RKO (cell line): ENCODE measurements at places on chromosomes 7 and 10.

DNA sequence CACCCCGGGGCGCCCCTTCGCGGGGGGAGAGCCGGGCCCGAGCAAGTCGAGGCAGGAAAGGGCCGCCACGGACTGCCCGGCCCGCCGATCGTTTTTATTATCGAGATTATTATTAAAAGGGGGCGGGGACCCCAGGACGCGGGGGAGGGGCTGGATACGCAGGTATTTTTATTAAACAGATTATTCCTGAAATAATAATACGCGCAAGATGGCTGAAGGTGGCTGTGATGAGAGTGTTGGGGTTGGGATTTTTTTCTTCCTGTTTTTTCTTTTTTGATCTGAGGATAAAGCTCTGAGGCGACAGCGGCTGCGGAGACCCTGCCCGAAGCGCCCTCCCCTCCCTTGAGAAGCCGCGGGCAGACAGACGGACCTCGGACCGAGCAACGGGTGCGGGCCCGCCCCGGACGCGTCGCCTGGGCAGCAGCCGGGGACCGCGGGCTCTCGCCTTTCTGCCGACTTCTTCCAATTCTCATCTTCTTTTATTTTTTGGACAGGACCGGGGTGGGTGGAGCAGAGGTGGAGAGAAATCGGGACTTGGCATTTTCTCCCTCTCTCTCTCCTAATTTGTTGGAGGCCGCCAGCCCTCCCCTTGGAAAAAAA, 1.4 kb upstream of the TRIM8 start:
- DNase-seq, result peak; percentile 46

- no peak for DNase-seq
These were observed 239.8 kb downstream of the SUGCT start for GRCh38 chr7:40374575-40374974.

DNA sequence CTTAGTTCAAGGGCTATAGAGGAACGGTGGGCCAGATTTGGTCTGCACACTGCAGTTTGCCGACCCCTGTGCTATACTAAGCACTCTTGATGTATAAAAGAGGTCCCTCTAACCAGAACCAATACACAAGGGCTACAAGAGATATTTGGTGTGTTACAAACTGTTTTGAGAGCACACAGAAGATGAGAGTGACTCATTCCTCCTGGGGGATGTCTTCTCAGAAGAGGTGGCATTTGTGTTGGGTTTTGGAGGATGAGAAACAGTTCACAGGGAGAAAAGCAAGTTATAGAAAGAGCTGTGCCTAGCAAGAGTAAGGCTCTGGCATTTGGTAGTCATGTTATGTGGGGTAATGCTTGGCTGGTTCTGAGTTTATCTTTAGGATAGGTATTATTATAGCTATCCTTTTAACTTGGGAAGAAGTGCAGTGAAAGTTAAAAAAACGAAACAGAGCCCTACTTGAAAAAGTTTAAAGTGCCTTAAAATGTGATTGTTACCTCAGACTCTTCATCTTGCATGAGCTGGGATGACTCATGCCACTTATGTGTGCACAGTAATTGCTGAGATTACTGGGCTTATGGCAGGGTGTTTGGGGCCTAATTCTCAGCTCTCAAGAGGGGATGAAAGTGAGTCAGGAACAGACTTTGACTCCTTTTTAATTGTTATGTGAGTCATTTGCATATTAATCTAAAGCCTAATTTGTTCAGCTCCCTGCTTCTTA, 160.4 kb downstream of the KIF20B start:
- peak; percentile 69 for DNase-seq

DNA sequence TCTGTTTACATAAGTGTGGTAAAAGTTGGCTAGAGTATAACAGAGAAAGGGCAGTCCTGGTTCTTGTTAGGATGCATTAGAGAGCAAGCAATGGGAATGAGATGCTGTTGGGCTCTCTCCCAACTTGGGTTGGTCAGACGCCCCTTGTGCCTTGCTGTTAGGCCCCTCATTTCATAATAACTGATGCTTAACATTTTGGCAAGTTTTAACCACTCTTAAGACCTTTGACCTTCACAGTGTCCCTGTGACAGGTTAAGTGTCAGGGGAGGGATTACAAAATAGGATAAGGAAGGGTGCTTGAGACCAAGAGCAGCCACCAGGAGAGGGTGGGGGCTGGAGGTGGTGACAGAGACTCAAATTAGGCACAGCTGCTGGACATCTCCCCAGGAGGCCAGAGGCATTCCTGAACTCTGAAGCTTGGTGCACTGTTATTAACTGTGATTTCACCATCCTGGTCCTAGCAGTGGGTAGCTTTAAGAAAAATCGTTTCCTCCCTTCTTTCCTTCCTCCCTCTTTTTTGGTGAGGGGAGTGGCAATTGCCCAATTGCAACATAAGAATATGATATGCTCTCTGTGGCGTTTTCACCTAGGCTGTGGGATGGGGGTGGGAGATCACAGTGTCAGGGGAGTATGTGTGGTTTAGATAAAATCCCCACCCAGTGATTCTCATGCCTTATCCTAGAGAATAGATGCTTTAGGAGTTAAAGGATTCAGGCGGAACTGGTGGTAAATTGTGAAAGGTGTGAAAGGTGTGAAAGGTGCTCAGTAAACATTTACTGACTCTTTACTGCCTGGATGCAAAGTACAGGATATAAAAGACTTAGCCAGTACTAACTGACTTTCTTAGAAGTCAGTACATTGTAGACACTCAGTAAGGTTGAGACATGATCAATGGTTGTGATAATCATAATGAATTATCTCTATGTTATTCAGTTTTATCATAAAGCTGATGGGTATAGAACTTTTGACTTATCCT, 270.5 kb downstream of the BICC1 start:
- DNase-seq, result no peak

- DNase-seq, result no peak
These were observed 7.0 kb downstream of the NAPEPLD start for GRCh38 chr7:103141753-103142404.

DNA sequence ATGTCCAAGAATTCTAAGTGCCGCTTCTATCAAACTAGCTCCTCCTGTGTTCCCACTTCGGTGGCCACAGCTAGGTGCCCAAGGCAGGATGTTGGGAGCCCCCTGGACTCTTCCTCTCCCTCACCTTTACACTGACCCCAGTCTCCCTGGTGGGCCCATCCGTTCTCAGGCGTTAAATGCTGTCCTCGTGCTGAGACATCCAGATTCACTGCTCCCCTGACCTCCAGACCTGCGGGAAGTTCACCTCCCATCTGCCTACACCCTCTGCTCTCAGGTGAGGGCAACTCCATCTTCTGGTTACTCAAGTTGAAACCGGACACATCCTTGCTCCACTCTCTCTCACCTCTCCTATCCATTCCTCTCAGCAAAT, 114.3 kb downstream of the ARHGAP22 start:
- DNase-seq, result no peak

GRCh38 chr7:114972567-114972966, 50.7 kb downstream of the MDFIC start:
- no peak for DNase-seq
